ENCODE measurements at places on chromosomes 3 and 15. TPM values are rescaled to one million over a fixed set of nuclear protein-coding genes. Genes with fewer than 3 reads are reported as not detected.

Gene CPEB1
- not detected for total RNA-seq

Gene LRRC31
- total RNA-seq = not detected

Gene IMPG2
- total RNA-seq = 0.20 TPM

Gene HAUS2
- 39.8 TPM for total RNA-seq

Gene GHSR
- total RNA-seq = not detected

Gene OGG1
- total RNA-seq = 16.3 TPM

Gene TKT
- 634 TPM for total RNA-seq

All from HCT116 (cell line).